ENCODE measurements at places on chromosomes 2 and 18.

- DNase-seq = peak; percentile 55
These were observed 81.6 kb upstream of the NFU1 start for GRCh38 chr2:69518841-69519240.

- no peak for DNase-seq
These were observed 1204.0 kb downstream of the DSC3 start for GRCh38 chr18:29838556-29838955.

- DNase-seq = no peak
These were observed 832.0 kb upstream of the ZEB2 start for GRCh38 chr2:145351864-145352425.

GRCh38 chr2:3241971-3242746 lies 135.5 kb downstream of the EIPR1 start:
- DNase-seq = no peak
